ENCODE measurements at places on chromosomes 4 and X.

GRCh38 chr4:94428884-94429283 lies 22.9 kb upstream of the PDLIM5 start:
- peak; percentile 8 for DNase-seq

DNA sequence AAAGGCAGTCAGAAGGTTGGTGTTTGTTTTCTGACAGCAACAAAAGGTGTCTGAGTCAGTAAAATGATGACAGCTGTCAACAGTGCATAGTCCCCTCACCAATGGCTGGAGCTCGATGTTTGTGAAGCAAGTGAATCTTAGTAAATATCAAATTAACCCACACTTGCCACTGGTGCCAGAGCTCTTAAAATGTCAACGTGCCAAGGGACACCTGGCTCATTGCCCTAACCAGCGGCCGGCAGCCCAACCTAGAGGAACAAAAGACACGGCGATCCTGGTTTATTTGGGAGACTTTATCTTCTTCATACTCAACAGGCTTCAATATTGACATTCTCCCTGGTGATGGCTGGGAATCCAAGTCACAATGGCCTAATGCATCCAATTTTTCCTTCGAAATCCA lies 143.4 kb downstream of the CPEB2 start:
- no peak for DNase-seq

- DNase-seq: no peak
These were observed 1609.2 kb downstream of the STIM2 start for GRCh38 chr4:28469886-28470285.

DNA sequence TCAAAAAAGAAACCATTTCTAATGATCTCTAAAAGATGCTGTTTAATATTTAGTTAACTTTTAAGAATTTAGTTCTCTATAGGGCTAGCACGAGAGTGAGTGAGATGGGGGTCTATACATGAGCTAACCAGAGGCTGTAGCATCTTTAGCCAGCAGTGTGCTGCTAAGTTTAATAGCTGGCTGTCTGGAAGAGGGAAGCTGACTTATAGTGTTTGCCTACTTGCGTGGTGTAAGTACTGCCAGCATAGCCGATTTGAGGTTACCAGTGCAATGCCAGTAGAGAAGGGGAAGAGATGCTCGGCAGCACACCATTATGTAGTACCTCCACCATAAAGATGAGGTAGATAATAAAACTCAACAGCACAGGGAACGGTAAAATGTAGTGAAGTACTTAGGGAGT lies 47.1 kb upstream of the TMEM131L start:
- no peak for DNase-seq

GRCh38 chr4:38526412-38526811 lies 137.6 kb upstream of the KLF3 start:
- DNase-seq: no peak

DNA sequence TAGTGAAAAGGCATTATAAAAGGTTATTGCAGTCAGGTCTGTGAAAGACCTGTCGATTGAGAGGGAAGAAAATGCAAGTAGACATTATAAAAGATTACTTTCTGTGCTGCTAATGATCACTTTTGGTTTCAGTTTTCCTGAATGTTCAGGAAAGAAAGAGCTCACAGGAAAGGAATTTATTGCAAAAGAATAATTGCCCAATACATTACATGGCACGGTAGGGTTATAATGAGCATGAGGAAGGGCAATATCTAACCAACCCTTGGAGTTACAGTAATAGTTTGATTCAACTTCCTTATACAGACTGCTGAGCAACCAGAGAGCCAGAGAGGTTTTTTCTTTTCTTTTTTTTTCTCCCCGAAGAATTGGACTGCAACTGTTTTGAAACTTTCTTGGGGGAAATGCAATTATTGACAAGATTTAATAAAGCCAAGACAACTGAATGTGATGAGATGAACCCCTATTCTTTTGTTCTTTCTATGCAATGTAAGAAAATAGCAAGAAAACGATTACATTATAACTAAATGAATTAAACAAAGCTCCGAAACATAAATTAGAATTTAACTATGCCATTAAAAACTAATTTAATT lies 247.0 kb downstream of the C4orf33 start:
- no peak for DNase-seq

- DNase-seq: no peak
These were observed 302.3 kb downstream of the DCHS2 start for GRCh38 chr4:154189346-154189745.

- peak; percentile 21 for DNase-seq
These were observed 46.2 kb upstream of the TRPC3 start for GRCh38 chr4:121998024-121998423.

GRCh38 chr4:156038772-156039171 lies 85.1 kb upstream of the CTSO start:
- peak; percentile 83 for DNase-seq

DNA sequence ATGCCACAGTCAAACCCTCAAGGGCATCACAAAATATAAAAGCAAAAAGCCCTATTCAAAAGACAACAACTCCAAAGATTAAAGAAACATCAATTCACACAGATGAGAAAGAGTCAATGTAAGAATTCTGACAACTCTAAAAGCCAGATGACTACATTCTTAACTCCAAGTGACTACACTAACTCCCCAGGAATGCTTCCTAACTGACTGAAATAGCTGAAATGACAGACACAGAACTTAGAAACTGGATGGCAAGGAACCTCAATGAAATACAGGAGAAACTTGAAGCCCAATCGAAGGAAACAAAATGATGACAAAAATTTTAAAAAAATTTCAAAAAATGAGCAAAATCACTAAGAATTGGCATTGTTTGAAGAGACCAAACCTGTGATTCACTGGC lies 1047.6 kb upstream of the PCDH10 start:
- DNase-seq: no peak

- no peak for DNase-seq
These were observed 97.2 kb upstream of the STS start for GRCh38 chrX:7050271-7050670.

- peak; percentile 8 for DNase-seq
These were observed 202.6 kb upstream of the LEF1 start for GRCh38 chr4:108371282-108371681.

DNA sequence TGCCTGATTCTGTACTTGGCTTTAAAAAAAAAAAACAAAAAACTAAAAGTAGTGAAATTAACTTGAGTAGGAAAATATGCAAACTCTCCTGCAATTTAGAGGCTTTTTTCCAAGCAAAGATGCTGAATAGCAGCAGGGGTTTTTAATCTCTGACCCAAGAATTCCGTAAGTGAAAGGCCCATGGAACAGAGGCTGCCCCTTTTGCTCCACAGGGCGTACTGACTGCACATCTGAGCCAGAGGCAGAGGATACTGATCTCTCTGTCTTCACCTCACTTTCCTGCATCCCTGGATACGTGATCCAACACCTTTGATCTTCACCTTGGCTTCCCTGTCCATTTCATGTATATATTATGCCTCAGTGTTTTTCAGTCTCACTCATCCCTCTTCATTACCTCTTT lies 3.9 kb downstream of the FAM149A start:
- DNase-seq: no peak

All from NCI-H82 (cell line).